ENCODE measurements at places on chromosomes 7 and 10.

DNA sequence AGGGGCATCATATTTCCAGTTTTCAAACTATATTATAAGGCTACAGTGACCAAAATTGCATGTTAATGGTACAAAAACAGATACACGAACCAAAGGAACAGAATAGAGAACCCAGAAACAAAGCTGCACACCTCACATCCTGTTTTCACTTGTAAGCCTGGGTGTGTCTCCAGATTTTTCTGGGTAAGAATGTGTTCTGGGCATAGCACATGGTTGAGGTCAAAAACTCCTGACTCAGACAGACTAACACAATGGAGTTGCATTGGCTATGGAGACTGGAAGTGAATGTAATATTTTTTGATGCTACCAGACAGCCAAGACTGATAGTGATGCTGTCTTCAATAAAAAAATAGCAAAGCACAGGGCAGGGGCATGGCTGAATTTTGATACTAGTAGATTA, 1175.2 kb downstream of the NXPH1 start:
- DNase-seq, result no peak

GRCh38 chr7:100710452-100710851, 4.5 kb downstream of the POP7 start:
- DNase-seq, result no peak

DNA sequence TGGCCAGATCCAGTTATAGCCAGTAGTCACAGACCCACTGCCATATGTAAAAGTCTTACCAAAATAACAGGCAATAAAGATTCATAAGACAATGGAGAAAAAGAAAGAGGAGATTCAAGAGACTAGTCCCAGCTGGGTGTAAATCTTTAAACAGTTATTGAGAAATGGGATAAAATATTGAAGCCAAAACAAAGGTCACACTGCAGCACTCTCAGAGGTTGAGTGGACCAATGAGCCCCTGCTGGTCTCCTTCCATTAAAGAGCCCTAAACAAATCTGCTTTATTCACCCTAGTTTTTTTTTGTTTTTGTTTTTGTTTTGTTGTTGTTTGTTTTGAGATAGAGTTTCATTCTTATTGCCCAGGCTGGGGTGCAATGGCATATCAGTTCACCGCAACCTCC, 98.8 kb downstream of the JMJD1C start:
- no peak for DNase-seq

DNA sequence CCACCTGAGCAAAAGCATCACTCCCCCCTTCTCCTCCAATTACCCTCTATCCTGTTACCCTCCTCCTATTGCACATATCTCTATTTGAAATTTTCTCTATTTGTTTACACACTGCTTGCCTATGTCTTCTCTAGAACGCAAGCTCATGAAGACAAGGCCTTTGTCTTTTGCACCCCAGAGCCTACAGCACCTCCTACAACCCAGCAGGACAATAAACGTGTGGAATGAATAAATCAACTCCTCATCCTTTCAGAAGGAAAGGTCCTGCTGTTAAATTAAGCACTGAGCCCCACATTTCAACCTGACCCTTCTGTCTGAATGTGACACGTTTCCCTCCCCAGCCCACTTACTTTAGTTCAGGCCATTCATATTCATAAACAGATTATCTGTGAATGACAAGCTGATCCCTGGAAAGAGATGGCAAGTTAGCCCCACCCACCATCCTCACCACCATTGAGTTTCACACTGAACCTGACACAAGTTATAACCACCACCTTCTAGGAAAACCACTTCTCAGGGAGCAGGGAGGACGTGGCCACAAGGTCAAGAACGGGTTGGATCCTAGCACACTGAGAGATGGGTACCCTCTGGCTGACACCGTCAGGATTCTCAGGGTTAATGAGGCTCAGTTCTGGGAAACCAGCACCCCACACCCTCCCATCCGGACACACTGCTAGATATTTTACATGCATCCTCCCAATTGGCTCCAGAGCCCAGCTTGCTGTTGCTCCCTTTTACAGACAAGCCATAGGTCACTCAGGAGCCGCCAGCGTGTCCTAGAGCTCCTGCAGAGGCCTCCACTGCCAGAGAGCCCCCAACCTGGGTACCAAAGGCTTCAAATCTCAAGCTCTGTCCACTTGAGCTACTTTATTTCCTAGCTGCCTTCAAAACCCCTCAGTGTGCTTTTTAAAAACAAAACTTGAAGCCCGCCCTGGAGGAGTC, 934 bp downstream of the PRTFDC1 start:
- no peak for DNase-seq

- no peak for DNase-seq
These were observed 16.7 kb downstream of the MMRN2 start for GRCh38 chr10:86940677-86941076.

GRCh38 chr7:22216832-22217475, 140.0 kb downstream of the RAPGEF5 start:
- DNase-seq, result no peak

- DNase-seq, result no peak
These were observed 6.9 kb upstream of the ZNF316 start for GRCh38 chr7:6630007-6630849.

DNA sequence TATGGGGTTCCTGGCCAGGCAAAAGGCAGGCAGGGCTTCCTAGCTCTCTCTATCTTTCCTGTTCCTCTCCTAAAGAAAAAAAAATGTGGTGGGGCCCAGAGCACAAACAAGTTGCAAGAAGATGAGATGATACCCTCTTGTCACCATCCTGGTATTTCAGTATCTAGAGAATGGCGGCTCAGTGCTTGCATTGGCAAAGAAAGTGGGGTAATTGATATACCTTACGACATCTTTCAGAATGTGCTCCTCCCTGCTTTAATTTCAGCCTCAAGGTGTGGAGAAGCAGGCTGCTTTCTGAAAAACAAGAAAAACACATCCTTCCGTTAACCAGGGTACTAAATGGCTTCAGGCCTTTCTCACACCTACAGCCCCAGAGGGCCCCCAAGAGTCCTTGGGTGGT, 34.5 kb upstream of the CUX1 start:
- DNase-seq, result no peak

DNA sequence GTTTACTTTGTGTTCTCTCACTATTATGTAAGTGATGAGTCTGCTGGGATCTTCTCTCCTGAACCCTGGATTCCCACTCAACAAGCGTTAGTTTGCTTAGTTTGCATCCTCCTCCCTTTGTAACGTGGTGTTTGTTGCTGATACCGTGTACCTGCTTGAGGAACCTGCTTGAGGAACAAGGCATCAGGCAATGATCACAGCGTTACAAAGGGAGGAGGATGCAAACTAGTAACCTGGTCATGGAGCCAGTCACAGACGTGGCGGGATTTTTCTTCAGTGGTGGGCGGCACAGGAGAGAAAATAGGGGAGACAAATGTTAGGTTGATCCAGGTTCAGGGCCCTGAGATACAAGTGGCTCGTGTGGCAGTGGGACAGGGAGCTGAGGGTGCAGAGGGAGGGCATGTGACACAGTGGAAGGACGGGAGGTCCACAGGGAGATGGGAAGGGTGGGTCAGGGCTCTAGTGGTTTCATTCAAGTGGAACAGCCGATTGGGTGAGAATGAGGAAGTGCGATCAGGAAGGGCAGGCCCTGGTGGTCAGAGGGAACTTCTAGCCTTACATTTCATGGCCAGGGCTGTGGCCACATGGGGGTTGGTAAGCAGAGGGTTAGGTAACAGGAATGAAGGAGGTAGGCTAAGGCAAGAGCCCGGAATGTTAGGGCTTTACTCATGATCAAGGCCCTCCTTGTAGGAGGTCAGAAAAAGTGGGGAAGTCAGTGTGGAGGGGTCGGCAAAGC, 38.0 kb downstream of the SNX10 start:
- DNase-seq, result no peak

DNA sequence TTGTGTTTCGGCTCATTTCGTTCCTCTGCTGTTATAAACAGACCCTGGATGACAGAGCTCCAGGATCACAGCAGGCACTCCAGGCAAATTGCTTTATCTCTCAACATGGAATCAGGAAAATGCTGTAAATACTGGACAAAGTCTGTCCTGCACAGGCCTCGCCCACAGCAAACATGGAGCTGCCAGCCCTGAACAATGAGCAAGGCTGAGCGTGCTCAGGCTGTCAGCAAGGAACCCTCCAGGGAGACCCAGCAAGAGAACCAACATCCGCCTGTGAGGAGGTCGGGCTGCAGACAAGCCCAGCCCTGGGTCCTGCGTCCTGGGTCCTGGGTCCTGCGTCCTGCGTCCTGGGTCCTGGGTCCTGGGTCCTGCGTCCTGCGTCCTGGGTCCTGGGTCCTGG, 180.8 kb downstream of the PTPRN2 start:
- DNase-seq, result no peak

DNA sequence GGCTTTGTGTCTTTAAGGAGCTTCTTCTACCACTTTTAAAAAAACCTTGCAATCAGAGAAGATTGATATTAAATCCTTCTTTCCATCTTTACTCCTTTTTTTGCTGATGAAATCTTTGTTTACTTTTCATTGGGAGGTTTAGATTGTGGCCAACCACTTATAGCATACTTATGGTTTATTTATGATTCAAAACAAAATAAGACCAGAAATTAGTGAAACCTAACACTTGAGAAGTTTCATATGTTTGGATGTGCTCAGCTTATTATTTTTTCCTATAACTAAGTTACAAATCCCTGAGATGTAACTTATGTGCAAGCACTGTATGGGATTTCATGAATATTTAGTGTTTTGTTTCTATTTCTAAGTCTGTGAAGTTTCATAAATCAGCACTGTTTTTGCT, 13.5 kb upstream of the PRPS1L1 start:
- no peak for DNase-seq

DNA sequence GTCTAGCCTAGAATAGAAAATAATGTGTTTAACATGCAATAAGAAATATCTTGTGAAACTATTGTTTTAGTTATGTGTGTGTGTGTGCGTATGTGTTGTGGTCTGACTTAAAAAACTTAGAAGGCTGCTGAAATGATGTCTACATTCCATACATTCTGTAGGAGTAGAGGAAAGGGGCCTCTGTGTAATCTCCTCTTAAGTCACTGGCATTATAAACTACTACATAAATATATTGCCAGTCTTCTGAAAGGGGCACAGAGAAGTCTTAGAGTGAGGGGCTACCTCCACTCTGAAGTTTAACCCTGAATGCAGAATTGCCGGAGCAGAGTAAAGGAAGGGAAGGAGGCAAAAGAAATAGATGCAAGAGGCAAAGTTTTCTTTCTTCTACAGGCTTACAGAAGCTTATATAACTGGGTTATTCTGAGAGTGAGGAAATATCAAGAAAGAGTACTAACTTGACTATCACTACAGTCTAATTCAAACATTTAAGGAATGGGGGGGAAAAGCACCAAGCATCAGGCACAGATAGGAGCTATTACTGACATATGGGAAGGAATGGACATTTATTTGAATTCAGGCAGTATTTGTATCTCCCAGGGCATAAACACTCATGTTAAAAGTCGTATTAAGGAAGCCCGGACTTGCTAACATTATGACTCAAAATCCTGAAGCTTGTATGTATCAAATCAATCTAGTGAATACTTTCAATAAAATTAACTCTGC, 75.7 kb downstream of the DNAJC1 start:
- no peak for DNase-seq

- DNase-seq, result no peak
These were observed 9.1 kb downstream of the USP6NL start for GRCh38 chr10:11602358-11602757.

- no peak for DNase-seq
These were observed 180.9 kb downstream of the ANK3 start for GRCh38 chr10:60208676-60209269.

- DNase-seq, result no peak
These were observed 236.6 kb downstream of the ELMO1 start for GRCh38 chr7:37212051-37212450.

DNA sequence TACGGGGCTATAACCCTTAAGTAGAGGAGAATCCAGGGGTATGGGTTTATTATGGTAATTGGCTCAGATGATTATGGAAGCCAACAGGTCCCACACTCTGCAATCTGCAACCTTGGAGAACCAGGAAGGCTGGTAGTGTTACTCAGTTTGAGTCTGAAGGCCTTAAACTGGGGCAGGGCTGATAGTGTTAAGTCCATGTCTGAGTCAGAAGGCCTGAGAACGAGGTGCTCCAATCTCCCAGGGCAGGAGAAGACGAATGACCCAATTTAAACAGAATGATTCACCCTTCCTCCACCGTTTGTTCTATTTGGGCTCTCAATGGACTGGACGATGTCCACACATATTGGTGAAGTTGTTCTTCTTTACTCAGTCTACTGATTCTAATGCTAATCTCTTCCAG, 244.5 kb upstream of the PTER start:
- DNase-seq, result no peak

DNA sequence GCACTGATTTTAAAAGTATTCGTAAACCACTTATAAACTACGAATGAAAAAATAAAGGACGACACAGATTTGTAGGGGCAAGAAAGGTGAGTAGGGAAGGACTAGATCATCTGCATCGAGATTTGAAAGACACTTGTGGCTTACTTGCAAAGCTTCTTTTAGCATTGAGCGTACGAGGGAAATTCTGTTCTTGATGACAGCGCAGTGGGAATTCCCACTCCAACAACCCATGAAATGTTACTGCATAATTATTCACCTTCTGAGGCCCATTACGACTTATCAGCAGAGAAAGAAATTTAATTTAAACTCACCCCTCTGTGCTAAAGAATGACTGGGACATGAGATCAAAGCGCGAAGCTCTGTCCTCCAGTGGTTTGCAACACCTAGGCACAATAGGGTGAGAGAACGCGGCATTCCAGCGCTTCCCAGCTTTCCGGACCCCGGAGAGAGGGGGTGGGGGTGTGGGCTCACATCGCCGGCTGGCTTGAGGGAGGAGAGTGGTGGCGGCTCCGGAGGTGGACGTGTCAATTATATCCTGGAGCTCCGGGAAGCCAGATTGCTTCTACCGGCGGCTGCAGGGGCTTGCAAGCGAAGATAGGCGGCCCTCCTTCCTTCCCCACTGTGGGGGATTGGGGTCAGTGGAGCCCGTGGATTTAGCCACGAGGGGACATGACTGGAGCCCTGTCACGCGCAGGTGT, 10.3 kb downstream of the SP8 start:
- no peak for DNase-seq

- DNase-seq, result no peak
These were observed 614.4 kb downstream of the SDK1 start for GRCh38 chr7:3915337-3915878.

DNA sequence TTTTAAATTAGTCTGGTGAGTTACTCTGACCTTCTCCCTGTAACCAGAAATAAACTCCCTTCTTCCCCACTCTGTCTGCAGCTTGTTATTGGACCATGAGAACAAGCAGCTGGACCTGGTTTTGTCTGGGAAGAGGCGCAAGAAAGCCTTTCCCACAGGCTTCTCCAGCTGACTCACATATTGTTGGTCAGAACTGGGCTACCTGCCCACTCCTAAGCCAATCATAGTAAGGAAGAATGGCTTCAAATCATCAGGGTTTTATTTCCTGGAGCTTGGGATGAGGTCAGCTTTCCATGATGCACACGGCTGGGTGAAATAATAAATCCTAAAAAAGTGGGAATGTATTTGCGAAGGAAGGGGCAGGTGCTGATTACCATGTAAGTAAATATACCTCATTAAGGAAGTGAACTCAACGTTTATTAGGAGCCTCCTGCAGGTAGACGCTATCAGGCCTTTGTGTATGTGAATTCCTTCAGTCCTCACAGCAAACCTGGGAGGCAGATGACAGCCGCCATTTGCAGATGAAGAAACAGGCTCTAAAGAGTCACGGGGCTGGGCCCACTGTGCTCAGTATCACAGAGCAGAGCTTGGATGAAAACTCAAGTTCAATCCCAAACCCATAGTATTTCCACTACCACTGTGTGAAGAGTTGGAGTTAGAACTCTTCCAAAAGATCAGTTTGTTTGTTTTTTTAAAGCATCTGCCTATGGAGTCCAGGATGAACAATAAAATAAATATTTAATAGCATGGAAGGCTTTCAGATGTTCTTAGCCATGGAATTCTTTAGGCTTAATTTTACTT, 32.8 kb downstream of the IL15RA start:
- DNase-seq, result no peak

GRCh38 chr10:78657163-78657861, 411.5 kb upstream of the ZMIZ1 start:
- peak; percentile 30 for DNase-seq

All from effector memory CD4-positive, alpha-beta T cell (primary cell).